Fibroblast of mammary gland (primary cell): ENCODE measurements at places on chromosomes 6 and 20.

DNA sequence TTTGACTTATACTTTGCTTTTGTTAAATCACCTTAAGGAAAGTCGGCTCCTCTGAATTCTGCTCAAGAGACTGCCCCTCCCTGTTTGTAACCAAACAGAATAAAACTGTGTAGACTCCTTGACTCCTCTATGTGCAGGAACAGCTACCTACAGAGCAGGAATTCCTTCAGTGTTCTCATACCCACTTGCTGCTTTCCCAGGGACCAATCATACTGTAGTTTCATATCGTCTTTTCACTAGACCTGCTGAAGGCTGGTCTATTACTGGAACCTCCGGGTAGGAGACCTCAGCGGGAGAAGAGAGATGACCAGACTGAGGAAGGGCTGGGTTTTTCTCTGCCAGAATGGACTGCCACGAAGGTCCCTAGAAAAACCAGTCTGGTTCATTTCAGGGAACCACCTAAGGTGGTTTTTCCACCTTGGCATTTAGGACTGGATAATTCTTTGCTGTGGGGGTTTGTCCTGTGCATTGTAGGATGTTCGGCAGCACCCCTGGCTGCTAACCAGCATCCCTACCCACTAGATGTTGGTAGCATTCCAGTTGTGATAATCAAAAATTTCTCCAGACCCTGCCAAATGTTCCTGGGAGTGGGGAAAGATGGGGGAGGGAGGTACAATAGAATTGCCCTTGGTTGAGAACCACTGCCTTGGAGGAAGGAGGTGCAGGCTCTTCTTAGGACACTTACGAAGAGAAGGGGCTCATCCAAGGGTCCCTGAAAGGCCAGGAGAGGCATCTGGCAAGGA lies 80.5 kb downstream of the DNAAF9 start:
- DNase-seq, result no peak

DNA sequence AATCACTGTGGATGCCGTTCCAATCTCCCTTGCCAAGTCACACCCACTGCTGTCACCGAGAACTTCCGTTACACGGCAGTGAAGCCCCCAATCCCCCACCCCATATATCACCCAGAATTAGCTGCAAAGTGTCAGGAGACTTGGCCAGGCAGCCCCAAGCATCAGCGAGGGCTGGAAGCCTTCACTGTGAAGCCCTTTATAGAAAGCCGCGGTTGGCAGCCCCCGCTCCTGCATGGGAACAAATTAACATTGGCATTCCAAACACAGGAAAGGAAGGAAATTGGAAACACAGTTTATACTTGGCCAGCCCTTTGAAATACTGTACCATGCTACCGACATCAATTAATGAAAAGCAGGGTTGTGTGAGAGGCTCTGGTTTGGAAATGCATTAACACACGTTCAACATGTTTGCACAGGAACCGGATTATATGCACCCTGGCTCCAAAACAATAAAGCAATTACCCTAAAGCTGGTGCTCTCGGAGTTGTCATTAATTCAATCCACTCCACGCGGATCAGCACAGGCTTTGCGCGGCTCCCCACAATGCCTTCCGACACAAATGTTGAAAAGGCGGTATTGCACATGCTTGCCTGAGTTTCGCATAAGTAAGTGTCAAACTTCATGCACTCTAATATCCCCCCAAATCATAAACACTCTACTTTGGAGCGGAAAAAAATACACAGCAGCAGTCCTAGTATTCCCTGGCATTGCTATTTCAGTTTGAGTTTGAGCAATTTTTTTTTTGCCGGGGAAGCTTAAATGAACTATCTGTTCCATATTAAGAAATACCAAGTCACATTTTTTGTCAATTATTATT lies 7.1 kb downstream of the BMP7 start:
- no peak for DNase-seq

DNA sequence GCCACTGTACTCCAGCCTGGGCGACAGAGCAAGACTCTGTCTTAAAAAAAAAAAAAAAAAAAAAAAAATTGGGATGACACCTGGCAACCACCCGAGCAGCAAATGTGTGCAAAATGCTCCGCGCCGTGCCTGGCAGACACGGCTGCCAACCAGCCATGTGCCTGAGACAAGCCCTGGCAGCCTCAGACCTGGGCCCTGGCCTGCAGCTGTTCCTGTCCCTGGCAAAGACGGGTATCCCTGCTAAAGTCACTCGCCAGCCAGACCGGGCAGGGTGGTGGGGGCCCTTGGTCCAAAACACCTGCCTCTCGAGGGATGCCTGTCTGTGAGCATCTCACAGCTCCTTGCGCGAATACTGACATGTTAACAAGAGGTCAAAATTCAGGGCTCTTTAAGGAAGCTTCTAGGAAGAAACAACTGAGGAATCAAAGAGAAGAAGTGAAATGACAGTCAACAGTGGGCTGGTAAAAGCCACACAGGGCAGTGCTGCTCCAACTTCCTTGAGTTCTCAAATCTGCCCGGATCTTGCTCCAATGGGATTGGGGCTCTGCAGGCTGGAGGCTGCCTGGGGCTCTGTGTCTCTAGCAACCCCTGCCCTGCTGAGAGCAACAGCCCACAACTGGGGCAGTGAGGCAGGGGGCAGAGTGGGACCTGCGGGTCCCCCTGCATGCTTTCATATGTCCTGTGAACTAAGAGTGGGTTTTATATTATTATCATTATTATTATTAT lies 53.4 kb downstream of the SYTL3 start:
- DNase-seq, result no peak

- DNase-seq, result no peak
Measured at GRCh38 chr6:131629651-131630050, 1.6 kb upstream of the MED23 start.

GRCh38 chr6:53484476-53485280 lies 60.2 kb downstream of the GCLC start:
- DNase-seq, result peak; percentile 81

DNA sequence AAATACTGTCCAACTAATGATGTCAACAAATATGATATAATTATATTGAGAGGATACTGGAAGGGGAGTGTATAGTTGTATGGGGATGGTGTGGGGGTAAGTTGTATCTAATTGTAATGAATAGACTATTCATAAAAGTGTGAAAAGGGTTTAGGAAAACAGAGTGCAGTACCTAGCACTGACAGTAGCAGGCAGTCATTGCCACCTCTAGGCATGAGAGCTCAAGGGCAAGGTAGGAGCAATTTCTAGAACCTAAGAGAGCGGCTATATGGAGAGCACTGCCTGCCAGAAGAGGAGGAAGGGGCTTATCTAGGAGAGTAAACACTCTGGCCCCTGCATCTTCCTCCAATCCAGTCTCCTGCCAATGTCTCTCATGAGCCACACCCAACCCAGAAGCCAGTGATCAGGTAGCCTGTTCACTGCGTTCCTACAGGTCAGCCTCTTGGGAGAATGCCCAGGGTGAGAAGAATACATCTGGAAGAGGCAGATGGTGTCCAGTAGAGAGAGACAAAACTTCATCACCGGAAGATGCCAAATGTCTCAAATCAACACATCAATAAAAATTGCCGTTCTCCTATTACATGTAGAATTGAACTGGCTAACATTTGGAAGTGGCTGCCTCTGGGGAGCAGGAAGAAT lies 200.0 kb downstream of the LY86 start:
- peak; percentile 29 for DNase-seq

DNA sequence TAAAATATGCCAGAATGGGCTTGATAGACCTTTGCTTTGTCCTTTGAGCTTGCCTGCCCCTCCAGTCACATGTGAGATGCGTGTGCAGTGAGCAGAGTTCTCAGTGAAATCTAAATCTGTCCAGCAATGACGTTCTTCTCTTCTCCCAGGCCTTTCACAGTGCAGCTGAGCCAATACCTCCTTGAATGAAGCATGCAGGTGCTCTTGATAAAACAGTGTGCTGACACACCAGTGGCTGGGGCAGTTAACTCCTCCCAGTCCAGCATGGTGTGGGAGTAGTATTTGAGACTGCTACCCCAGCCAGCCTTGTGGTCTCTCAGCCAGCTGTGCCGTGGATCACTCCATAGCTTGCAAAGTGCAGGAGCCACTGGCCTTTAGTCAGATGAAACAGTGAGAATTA lies 240.5 kb downstream of the FARS2 start:
- no peak for DNase-seq

GRCh38 chr6:22073516-22074198 lies 223.2 kb downstream of the PRL start:
- no peak for DNase-seq

- no peak for DNase-seq
Measured at GRCh38 chr20:35700625-35701148, 1.5 kb downstream of the ROMO1 start.

- DNase-seq, result no peak
Measured at GRCh38 chr6:130742131-130742681, 85.0 kb upstream of the SMLR1 start.

DNA sequence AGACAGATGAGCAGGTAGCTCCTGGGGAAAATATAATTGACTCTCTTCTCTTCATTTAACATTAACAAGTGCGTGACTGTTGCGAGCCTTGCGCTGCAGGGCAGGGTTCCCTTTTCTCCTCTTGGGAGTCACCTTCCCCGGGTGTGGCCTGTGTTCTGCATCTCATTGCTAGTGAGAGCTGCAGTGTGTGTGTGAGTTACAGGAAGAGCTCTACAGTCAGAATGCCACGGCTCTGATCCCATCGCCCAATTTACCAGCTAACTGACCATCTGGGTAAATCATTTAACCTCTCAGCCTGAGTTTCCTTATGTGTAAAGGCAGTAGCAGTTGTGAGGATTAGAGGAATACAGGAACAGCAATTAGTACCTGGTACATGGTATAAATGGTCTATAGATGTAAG lies 106.8 kb upstream of the NUP153 start:
- no peak for DNase-seq

DNA sequence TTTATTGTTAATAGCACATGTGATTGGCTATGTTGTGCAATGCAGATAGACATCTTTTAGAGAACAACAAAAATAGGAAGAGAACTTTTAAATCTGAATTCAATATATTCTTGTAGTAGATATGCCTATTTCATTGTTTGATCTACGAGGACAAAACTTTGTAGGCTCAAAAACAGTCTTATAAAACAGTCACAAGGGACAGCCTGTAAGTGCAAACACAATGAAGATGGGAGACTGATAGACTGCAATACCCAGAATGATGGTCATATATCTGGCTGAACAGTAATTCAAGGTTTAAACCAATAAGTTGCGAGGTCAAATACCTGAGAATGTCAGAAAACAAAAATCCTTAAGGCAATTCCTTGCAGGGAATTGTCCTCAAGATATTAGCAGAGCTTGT lies 1342.9 kb upstream of the ADGRB3 start:
- DNase-seq, result no peak

DNA sequence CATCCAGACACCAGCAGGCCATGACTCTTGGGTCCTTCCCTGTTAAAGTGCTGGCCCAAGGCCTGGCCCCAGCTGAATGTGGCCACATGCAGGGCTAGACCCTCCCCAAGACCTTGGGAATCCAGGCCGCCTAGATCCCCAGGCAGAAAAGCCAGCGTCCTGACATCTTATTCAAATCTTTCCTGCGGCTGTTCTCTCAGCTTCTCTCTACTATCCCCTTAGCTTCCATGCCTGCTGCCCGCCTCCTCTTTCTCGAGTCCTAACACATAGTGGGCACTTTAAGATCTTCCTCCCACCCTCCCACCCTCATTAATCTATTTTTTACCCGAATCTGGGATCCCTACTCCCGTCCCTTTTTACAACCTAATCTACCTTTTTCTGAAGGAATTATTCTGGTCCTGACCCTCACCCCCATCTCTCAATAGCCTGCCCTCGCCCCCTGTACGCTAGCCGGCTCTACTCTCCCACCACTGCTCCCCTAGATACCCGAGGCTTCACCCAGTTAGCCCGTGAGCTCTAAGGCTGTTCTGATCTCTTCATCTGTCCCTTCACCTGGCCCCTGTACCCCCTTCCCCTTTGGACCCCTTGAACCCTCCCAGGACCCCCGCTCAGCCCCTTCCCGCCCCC lies at the start of gene CCHCR1:
Gene CCHCR1 (minus strand): TSS at position 290 of the 627 bp plus-strand sequence. CDS start 202 bp downstream, at position 88.
- DNase-seq, result no peak

GRCh38 chr6:166575205-166575604 lies 11.3 kb downstream of the RAMACL start:
- DNase-seq, result no peak

DNA sequence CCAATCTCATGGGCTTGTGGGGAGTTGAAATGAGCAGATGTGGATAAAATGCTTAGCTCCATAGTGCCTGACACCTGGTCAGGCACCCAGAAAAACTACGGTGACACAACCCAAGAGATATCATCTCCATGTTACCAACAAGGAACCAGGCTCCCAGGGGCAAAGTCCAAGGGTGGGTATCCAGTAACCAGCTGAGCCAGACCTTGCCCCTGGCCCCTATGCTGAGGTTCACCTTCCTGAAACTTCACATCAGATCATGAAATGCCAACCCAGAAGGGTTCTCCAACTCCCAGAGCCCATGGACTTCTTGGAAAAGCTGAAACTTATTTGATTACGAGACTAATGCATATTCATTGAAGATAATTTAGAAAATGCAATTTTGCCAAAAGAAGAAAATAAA lies 141.8 kb upstream of the KCNG1 start:
- no peak for DNase-seq

GRCh38 chr6:150865406-150866146 lies at the start of gene MTHFD1L:
TSS of gene MTHFD1L (plus strand) at chr6:150865702. CDS start at chr6:150865823, 121 bp downstream.
- DNase-seq, result peak; percentile 87
